Hematopoietic multipotent progenitor cell treated with erythropoietin and hydrocortisone succinate and interleukin-3 and kit ligand, for 8 days (in vitro differentiated cells): ENCODE measurements at places on chromosomes 7 and 10.

DNA sequence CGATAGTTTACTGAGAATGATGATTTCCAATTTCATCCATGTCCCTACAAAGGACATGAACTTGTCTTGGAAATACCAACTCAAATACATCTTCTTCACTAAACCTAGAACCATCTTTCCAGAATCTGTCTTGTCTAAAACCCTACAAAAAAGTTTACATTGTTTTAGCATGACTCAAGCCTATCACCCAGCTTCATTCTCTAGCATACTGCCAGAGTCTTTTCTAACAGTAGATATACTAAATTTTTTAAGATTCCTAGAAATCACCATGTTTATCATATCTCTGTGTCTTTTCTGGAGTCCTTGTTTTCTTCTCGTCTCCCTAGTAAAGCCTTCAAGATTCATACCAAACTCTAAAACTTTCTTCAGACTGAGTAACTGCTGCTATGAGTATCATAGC lies 129.7 kb downstream of the SEMA3E start:
- DNase-seq: no peak

DNA sequence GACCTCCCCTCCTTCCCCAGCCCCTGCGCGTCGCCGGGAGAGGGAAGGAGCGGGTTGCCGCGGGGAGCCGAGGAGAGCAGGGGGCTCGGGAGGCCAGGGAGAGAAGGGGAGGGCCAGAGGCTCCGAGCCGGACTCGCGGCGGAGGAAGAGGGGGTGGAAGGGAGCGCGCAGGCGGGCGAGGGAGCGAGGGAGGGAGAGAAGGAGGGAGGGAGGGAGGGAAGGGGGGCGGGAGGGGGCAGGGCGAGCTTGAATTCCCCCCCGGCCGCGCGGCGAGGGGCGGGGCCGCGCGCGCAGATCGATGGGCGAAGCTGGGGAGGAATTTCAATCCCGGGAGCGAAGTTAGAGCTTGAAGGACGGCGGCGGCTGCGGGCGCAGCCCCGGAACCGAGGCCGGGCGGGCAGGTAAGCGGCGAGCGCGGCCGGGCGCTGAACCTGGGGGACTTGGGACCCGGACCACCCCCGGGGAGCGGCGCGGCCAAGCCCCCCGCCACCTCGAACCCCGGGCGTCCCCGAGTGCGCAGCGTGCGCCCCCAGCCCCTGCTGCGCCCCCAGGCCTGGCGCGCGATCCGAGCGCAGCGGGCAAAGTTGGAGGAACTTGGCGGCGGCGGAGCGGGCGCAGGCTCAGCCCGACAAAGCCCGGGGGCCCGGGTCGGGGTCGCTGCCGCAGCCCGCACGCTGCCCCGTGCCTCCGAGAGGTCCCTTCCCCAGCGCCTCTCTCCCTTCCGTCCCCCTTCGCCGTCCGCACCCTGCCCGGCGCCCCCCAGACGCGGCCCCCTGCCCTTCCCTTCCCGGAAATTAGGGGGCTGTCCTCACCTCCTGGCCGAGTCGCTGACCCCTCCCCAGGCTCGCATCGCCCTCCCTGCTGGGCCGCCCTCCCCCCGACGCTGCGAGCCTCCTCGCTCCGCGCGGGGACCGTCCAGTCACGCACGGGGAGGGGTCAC lies at the start of gene ELFN1:
TSS of gene ELFN1 (plus strand) at position 324 of the 940 bp plus-strand sequence. CDS start 74,320 bp downstream, outside the sequence.
- DNase-seq: no peak

DNA sequence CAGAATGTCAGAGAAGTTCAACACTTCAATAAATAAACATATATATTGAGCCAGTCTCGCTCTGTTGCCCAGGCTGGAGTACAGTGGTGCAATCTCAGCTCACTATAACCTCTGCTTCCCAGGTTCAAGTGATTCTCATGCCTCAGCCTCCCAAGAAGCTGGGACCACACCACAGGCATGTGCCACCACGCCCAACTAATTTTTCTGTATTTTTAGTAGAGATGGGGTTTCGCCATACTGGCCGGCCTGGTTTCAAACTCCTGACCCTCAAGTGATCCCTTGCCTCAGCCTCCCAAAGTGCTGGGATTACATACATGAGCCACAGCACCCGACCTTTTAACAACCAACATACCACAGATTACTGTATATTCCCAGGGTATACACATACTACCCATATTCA lies 134.2 kb downstream of the JMJD1C start:
- no peak for DNase-seq

GRCh38 chr7:96400518-96400917 lies 78.6 kb upstream of the SLC25A13 start:
- no peak for DNase-seq

DNA sequence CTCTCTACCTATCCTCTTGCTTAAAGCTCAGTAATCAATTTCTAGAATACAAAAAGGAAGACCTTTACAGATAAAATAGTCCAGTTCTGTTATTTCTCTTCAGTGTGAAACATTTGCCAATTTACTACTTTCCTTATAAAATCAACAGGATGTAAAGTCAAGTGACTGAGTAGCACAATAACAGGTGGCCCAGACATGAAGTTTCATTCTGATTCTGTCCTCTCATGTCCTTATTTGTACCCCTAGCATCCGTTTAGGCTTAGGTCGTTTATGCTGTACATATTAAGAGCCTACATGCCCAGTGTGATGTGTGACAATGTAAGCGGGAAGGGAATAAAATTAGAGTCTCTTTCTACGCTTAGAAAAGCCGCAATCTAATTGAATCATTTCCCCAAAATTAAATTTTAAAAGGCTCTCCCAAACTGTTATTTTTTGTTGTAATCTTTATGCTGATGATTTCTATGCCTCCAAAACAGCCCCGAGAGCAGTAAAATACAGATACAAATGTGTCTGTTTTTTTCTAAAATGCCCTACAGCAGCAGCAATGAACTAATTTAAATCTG lies 29.1 kb downstream of the EPC1 start:
- no peak for DNase-seq

DNA sequence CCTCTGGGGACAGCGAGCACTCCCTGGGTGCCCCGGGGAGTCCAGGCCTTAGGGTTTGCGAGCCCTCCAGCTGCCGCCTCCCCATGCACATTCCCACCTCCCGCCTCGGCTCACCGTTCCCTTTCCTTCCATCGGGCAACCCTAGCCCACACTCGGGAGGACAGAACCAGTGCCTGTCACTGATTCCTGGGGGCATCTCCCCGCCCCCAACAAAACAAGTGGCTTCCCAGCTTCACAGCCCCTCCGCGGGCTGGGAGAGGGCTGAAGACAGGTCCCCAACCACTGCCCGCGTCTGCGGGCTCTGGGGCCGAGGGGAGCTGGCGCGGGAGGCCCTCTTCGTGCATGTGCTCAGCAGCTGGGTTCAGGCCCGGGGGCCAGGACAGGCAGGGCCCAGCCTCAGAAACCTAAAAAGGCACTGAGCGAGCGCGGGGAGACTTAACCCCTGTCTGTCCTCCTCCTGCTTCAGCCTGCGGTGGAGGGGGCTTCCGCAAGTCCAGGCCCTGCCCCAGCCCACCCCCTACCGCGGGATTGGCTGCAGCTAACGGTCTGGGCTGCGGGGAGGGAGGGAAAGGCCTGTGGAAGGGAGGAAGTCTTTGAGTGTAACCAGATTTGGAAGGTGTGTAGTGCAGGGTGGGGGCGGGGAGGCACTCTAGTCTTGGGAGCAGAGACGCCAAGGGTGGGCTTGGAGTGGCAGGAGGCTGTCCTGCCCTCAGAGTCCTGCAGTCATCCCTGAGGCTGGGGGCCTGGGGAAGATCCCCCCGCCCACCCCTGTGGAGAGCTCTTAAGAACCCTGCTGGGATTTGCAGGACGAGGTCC lies 1.2 kb downstream of the FLNC start:
- no peak for DNase-seq

GRCh38 chr10:113496111-113497109 lies 56.4 kb upstream of the HABP2 start:
- DNase-seq: no peak

DNA sequence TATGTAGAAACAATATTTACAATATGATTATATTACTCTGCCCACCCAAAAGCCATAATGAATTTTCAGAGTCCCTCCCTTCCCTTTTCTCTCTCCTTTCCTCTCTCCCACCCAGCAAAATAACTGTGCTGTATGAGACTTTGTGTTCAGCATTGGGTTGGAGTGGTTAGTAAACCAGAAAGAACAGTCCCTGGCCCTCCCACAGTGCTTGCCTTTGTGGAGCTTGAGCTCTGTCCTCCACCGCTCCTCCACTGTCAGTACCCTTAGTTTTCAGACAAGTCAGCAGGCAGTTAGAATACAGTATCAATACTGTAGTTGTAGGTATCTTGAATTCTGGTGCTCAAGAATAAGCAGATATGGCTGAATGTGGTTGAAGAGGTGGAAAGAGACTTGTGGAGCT lies 92.7 kb downstream of the CDK14 start:
- no peak for DNase-seq

DNA sequence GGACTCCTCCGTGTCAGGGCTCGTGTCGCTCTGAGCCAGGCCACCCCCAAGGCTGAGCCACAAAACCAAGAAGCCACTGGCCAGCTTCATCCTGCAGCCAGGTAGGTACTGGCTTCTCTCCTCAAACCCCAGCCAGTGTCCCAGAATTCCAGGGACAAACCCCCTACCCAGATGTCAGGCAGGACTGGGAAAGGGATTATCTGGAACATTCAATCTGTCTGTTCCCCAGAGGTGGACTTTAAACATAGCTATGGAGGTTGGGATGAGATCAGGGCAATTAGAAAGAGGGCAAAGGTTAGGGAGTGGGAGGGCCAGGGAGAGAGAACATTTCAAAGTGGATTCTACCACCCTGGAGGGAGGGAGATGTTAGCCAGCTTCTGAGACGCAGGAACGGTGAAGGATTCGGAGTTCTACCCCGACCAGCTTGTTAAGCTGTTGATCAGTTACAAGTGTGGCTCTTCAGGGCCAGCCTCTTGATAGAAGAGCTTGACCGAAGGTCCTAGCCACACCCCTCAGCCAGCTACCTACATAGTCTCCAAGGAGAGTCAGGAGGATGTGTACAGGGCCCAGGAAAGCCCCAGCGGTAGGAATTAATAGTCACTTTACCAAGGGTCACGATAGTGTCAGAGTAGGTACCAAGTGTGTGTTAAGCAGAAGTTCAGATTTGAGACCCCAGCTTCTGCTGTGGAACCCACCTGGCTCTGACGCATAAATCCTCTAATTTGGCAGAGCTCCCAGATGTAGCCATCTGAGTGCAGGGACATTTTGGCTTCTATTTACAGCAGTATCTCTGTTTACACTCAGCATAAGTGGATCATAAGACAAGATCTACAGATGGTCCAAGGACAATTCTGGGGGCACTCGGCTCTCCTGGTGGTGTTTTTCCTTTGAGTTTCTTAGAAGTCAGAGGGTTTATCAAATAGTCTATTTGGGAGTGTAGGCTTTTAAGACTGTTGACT lies at the start of gene PLA2G12B:
TSS of gene PLA2G12B (minus strand) at position 211 of the 959 bp plus-strand sequence. CDS start at position 90, 121 bp downstream.
- no peak for DNase-seq

GRCh38 chr7:131225619-131226513 lies 101.8 kb upstream of the MKLN1 start:
- DNase-seq: no peak

GRCh38 chr10:113520690-113521474 lies 32.0 kb upstream of the HABP2 start:
- DNase-seq: peak; percentile 59

GRCh38 chr10:129921801-129922597 lies 42.1 kb downstream of the EBF3 start:
- DNase-seq: no peak

DNA sequence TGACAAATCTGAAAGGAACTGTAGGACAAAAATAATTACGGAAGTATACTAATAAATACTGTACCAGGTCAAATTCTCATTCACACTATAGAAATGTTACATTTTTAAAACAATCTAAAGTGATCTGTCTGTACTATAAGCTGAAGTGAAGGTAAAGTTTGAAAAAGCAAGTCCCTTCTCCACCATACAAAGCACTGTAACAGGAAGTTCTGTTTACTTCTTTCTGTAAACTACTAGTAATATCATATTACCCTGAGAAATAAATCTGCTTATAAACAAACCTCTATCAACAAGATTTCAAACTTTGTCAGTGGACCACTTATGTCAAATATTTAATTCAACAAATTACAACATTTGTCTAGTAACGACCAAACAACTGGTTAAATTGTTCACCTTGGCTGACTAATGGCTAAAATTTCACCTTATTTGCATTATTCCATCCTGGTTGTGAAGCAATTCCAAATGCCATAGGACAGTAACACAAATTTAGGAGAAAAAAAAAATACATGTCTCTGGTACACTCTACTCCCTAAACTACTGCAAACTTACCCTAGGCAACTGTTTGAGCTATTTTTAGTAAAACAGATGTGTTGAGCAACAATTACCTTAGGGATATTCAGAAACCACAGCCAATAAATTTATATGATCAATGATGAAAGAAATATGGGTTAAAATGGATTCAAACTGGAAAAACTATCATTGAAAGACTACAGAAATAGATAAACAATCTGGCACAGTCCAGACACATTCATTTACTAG lies 126.0 kb downstream of the NRBF2 start:
- no peak for DNase-seq

- DNase-seq: no peak
Measured at GRCh38 chr10:4176500-4177281, 391.7 kb upstream of the KLF6 start.

DNA sequence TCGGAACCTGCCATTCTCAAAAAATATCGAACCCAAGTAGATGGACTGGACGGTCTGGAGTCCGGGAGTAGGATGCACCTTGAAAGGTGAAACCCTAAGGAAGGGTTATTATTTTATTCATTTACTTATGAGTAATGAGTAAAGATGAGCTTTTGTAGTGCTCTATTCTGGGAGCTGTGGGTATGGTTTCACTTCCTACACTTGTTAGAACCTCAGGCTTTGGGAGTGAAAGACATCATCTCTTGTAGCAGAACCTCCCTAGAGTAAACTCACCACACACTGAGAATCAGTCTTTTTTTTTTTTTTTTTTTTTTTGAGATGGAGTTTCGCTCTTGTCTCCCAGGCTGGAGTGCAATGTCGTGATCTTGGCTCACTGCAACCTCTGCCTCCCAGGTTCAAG lies 389.4 kb upstream of the AUTS2 start:
- DNase-seq: no peak

DNA sequence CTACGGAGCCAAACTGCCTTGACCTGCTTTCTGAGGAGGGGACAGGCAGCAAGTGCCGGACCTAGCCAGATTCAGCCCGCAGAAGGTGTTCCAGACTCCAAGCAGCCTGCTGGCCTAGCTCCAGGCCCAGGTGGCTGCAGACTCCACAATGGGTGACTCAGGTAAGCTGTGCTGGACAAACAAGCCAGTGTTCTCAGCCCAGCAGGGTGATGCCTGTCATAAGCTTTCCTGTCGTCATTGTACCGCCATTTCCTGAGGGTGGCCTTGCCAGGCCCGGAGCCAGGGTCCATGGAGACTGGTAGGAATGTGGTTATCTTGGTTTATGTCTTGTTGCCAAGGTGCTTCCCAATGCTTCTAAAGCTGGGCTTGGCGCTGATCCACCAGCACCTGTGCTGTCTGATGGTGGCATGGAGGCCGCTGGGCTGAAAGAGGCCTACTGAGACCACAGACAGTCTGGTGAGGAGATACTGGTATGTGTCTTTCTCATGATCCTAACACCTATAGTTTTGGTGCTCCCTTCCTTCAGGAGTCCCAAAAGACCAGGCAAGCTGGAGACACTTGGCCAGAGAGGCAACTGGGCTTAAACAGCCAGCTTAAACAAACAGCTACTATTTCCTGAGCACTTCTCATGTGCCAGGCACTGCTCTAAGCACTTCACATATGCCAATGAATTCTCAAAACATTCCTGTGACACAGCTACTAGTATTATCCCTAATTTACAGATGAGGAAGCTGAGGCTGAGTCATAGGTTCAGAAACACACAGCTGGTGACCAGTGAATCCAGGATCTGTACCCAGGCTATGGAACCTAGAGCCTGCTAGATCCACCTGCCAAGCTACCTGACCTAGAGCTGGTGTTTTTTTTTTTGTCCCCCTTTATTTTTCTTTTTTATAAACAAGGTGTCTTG lies 42.0 kb downstream of the ZC3HC1 start:
- DNase-seq: no peak
